Vagina (tissue), 2 donors: ENCODE measurements at places on chromosomes 1 and 21.

- DNase-seq, result no peak
Observed at GRCh38 chr1:47128221-47128620, 9.0 kb upstream of the CYP4A22 start.

DNA sequence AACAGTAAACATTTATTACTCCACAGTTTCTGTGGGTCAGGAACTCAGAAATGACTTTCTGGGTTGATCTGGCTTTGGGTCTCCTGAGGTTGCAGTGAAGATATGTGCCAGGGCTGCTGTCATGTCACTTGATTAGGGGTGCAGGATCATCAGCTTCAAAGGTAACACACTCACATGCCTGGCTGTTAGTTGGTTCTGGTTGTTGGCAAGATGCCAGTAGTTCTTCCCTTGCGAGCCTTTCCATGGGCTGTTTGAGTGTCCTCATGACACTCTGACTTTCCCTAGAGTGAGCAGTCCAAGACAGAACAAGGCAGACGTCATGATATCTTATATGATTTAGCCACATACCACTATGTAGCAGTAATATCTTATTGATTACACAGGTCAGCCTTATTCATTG is 1.8 kb downstream of the SWT1 start:
- no peak for DNase-seq

DNA sequence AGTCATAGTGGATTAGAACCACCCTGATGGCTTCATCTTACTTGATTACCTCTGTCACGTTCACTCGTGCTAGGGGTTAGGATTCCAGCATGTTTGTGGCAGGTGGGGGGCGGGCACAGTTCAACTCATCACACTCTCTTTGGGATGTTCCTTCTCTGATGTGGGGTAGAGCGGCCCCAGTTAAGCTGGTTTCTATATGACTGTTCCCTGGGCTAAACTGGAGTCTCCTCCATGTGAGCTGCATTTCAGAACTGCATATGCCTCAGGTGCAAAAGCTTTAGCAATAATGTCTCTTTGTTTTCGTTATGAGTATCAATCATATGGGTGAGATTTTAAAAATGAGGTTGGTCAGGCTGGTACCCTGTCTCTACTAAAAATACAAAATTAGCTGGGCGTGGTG is 393.2 kb downstream of the RPS6KC1 start:
- DNase-seq, result no peak

GRCh38 chr1:221166559-221167318 is 287.5 kb downstream of the HLX start:
- DNase-seq, result no peak

GRCh38 chr1:173431304-173432045 is 45.7 kb upstream of the PRDX6 start:
- DNase-seq, result no peak

DNA sequence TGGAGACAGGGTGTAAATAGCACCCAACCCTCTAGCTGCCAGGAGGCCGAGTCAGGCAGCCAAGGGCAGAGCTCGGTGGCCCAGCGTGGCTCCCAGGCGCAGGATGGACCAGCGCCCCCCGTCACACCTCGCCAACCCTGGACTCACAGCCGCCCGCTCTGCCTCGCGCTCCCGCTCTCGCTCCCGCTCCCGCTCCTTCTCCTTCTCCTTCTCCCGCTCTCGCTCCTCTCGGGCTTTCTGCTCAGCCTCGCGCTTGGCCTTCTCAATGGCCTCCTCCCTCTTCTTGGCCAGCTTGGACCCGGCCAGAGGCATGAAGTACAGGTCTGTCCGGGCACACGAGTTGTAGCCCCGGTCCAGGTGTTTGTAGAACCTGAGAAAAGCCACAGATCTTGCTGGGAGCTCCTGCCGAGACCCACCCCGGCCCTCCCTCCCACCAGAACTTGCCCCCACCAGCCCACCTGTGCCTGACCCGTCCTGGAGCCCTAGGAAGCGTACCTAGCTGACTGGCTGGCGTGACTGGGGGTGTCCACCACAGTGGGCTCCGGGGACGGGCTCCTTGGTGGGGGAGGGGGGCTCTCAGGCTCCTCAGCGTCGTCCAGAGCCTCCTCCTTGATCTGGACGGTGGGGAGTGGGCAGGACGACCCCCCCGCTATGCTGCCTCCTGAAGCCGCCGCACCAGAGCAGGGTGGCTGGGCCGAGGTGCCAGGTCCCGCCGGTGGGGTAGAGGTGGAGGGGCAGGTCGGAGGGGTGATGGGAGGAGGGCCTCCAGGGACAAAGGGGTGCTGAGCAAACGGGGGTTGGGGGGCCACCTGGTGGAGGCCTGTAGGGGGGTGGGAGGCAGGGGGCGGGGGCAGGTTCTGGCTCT is 41.9 kb downstream of the SLC45A1 start:
- DNase-seq, result no peak

DNA sequence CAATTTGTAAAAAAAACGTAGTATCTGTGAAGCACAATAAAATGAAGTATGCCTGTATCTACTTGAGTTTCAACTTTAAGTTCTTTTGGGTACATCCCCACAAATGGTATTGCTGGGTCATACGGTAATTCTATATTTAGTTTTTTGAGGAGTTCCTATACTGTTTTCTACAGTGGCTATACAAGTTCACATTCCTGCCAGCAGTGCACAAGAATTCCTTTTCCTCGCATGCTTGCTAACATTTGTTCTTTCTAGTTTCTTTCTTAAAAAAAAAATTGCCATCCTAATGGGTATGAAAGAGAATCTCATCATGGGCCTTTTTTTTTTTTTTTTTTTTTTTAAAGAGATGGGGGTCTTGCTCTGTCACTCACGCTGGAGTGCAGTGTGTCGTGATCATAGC is 41.9 kb downstream of the UCK2 start:
- DNase-seq, result no peak

GRCh38 chr1:64172458-64172983 is 30.9 kb upstream of the UBE2U start:
- no peak for DNase-seq

DNA sequence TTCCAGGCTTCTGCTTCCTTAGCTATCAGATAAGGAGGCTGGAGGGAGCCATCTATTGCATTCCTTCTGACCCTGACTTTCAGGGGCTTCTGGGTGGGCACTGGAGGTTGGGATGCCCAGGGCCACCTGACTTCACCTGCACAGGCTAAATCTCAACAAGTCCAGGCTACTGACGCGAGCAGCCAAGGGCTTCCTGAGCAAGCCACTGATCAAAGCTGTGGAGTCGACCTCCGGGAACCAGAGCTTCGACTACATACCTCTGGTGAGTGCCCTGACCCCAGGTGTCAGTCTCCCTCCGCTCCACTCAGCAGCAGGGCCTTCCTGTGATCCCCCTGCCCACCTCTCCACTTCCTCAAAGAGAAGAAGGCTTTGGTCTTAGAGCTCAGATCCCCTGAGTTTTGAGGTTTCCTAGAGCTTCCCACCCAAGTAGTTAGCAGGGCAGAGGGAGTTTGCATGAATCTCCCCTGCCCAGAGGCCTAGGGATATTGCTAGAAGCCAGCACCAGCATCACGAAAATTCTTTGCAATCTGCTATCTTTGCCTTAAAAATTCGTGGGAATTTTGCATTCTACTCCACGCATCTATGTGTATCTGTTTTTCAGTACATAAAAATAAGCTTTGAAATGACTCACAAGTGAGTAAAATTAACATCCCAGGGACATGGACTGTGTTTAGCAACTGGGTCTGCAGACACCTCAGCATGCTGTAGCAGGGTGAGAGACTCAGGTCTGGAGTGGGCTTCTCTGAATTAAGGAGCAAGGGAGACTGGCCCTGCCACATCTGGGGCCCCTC is 61.4 kb downstream of the VWA5B1 start:
- DNase-seq, result no peak

- no peak for DNase-seq
Observed at GRCh38 chr1:32220746-32221580, 1.2 kb downstream of the TMEM234 start.

DNA sequence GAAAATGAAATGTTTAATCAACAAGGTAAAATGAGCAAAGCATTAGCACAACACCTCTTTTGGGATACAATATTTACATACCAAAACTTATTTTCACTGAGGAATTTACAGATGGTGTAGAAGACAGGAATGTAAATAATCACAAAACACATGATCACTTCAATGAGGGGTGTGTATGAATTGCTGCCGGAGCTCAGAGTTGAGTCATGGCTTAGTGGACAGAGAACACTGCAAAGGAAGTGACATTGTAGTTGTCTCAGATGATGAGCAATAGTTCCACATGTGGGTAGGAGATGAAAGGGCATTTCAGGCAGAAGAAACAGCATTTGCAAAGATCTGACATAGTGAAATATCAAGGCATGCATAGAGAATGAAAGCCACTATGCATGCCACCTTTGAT is 5.6 kb upstream of the KPRP start:
- no peak for DNase-seq

DNA sequence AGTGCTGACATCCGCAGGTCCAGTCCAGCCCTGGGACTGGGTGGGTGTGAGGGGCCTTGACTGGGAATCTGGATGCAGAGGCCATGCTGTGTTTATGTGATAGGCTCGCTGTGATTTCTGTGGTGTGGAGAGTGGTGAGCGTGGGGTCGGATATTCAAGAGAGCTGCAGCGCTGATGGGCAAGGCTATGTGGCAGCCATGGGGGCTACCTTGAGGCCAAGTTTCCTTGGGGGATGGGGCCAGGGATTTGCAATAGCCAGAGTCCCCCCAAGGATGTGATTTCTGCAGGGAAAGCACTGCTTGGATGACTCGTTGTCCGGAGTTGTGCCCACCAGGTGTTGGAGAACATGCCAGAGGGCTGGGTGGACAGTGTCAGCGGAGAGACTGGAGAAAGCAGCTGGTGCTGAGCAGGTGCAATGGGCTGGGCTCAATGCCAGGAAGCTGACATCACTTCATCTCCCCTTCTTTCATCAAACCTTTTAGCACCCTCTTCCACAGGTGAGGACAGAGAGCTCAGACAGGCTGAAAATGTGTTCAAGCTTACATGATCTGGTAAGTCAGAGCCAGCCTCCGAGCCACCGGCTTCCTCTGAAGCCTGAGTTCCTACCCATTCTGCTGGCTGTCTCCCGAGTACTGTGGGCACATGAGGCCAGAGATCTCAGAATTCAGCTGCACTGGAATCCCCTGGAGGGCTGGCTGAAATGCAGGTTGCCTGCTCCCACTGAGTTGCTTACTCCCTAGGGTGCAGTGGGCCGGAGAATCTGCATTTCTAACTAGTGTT is 132.9 kb downstream of the RHOU start:
- no peak for DNase-seq

GRCh38 chr1:67652800-67653199 is 32.2 kb upstream of the GADD45A start:
- DNase-seq, result no peak

- no peak for DNase-seq
Observed at GRCh38 chr1:1984560-1985070, 19.0 kb downstream of the CFAP74 start.

- DNase-seq, result no peak
Observed at GRCh38 chr1:47650205-47650604, 212.4 kb downstream of the FOXD2 start.

DNA sequence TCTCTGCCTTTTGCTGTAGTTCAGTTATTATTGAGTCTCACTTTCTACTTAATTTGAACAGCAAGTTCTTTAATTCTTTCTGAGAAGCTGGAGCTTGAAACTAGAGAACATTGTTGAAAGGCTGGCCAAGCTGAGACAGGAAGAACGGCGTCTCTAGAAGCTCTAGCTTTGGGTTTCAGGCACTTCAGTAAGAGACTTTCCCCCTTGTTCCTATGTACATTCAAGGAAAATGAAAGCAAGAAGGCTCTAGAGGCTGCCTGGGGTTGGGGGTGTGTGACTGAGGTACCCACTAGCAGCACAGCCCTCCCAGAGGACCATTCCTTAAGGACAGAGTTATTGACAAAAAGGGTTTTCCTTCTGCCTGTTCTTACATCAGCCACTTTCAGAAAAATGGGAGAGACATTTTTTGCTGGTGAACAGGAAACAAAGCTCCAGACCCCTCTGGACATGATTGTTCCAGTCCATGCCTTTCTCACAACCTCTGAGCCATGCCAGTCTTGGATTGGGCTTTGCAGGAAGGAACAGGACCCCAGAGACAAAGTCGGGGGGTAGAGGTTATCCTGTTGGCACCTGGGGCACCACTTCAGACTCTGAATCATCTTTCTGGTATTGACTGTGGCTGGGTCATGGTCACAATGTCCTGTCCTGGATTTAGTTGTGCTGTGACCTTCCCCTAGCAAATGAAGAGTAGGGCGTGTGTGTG is 63.1 kb downstream of the LAMC2 start:
- no peak for DNase-seq

- no peak for DNase-seq
Observed at GRCh38 chr1:61081144-61081685, 1.1 kb upstream of the NFIA start.

GRCh38 chr1:3717041-3717714 is 35.1 kb upstream of the CCDC27 start:
- no peak for DNase-seq

DNA sequence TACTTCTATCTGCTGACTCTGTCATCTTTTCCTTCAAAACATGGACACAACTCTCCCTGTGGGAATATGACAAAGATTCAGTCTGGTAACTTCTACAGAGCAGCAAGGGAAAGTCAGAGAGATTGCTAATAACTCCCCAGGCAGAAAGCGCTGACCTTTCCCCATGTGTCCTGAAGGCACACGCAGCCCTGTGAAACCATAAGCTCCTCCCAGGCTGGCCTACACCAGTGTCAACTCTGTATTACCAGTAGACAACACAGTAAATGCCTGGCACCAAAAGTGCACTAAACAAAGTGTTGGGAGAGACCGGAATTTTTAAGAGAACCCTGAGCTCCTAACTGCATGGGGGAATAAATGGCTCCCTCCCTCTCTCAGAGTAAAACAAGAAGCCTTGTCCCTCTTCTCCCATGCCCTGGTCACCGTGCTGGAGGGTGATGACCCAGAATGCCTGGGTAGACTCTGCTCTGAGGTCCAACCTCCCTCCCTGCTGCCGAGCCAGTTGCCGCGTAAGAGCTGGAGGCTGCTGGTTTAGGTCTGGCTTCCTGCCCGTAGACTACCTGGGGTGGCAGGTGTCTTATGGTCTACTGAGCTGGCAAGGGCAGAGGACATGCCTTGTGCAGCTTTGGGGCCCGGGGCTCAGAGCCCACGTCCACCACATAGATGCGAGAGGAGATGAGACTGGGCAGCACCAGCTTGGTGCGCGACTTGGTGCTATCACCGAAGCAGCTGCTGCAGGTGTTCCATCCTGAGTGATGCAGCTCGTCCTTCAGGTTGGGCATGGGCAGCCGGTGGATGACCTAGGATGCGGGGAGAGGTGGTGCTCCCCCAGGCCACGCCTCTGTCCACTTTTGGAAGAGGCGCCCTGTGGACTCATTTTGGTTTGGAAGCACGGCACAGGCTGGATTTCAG is 3.9 kb downstream of the SELENBP1 start:
- no peak for DNase-seq

DNA sequence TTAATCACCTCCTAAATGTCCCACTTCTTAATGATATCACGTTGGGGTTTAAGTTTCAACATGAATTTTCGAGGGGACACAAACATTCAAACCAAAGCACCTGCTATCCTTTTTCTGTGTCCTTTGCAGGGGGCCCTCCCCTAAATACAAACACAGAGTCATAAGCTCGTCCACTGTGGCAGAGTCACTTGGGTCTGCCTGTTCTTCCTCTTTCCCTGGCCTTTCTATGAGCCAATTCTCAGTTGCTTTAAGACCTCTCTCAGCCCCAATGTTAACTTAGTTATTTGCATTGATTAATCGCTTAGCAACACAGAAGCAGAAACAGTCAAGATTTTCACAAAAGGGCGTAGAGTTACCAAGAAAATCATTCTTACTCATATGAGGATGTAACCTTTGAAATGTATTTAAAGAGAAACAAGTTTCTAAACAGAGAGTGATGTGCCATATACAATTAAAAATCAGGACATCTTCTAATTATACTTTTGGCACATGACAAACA is 14.9 kb downstream of the APCS start:
- DNase-seq, result no peak
